ELR (cell line): ENCODE measurements at places on chromosomes 2 and 18.

- no peak for DNase-seq
Observed at GRCh38 chr2:173979751-173980351, 14.7 kb upstream of the SP3 start.

DNA sequence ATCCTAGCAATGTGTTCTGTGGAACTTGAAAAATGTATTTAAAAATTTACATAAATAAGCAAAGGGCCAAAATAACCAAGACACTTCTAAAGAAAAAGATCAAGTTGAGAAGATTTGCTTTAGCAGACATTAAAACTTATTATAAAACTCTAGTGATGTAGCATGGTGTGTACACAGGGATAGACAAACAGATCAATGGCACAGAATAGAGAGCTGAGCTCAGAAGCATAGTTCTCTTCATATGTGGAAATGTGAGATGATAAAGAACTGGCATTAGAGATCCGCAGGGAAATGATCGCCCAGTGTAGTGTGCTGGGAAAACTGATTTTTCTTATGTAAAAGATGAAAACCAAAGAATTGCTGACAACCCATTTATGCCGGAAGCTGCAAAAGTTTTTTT lies 39.4 kb downstream of the SERPINB8 start:
- no peak for DNase-seq

GRCh38 chr2:65708086-65708485 lies 275.7 kb upstream of the SPRED2 start:
- DNase-seq = peak; percentile 2

DNA sequence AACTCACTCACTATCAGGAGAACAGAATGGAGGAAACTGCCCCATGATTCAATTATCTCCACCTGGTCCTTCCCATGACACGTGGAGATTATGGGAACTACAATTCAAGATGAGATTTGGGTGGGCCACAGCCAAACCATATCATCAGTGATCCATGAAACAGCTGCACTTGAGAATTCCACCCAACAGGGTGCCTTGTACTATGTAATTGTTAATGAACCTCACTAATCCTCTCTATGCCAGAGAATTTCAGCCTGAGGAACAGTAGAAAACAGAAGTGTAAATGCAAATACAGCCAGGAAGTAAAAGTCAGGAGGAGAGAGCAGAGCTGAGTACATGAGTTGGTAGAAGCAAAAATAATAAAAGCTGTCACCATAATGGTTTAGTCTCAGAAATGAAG lies 261.4 kb downstream of the EPHA4 start:
- no peak for DNase-seq

DNA sequence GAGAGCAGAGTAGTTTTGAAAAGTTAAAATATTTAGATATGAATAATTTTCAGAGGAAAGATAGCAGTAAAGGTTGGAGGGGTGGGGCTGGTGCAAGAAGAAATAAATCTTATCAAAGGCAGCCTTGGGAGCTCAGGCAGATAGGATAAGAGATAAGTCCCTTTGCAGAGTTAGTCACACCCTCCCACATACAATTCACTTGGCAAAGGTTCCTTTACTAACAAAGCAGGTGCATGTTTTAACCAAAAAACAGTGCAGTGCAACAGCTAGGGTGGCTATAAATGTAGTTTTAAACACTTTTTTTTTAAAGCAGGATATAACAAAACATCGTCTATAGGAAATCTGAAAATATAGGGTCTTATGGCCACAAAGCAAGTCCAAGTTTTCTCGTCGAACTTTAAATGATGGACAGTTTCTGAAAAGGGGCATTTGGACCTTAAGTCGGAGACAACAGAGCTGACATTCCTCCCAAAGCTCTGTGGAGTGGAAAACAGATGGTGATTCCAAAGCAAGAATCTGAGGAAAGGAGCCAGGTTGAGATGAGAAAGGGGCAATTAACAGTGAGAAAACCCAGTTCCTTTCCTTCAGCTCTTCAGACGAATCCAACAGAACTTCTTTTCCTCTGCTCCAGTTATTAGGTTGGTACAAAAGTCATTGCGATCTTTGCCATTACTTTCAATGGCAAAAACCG lies 53.0 kb downstream of the EPHA4 start:
- no peak for DNase-seq

- peak; percentile 49 for DNase-seq
Observed at GRCh38 chr2:148660999-148661398, 16.4 kb downstream of the EPC2 start.

DNA sequence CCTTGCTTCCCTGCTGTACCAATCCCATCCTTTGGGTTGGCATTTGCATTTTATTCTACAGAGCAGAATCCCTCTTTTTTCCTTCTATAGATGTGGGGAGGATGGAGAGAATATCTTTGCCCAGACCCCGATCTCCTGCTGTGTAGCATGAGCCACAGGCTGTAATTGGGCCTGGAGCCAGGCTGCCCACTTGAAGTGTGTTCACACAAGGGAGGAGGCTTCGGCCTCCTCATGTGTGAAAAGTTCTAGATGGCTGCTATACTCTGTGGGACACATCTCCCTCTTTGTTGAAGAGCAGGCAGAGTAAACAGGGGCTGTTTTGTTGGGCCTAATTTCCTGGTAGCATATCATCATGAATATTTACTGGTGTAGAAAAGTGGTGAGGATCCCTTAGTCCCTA lies 126.3 kb downstream of the XRCC5 start:
- DNase-seq = no peak

DNA sequence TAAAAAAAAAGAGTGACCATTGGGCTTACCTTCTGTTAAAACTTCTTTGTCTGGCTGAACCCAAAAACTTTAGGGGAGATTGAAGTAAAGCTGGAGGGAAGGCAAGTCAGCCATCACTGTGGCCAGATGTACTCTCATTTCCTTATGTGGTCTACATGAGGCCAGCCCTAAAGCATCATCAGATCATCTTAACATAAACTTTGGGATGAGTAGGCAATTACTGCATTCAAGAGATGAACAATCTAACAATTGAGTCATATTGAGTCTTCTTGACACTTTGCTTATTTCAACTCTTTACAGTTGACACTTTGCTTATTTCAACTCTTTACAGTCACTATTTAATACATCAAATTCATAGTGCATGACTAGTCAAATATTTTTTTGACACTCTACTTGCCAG lies 155.6 kb downstream of the QPCT start:
- peak; percentile 88 for DNase-seq

- no peak for DNase-seq
Observed at GRCh38 chr2:197517150-197517549, 1.3 kb downstream of the MOB4 start.

GRCh38 chr2:127516041-127516762 lies 10.1 kb downstream of the IWS1 start:
- no peak for DNase-seq

DNA sequence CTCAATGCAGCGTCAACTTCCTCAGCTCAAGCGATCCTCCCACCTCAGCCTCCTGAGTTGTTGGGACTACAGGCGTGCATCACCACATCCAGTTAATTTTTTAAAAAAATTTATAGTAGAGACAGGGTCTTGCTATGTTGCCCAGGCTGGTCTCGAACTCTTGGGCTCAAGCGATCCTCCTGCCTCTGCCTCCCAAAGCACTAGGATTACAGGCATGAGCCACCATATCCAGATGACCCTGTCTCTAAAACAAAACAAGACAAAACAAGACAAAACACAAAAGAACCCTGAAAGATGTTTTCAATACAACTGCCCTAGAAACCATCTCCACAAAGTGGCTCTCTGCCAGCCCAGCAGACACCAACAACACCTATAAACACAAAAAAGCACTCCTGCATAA lies 31.4 kb downstream of the ANKRD29 start:
- DNase-seq = no peak

- peak; percentile 71 for DNase-seq
Observed at GRCh38 chr18:9516437-9517064, 41.2 kb downstream of the RALBP1 start.

- DNase-seq = no peak
Observed at GRCh38 chr18:4394700-4395099, 60.4 kb downstream of the DLGAP1 start.

- no peak for DNase-seq
Observed at GRCh38 chr18:3872641-3873040, 422.7 kb downstream of the TGIF1 start.

DNA sequence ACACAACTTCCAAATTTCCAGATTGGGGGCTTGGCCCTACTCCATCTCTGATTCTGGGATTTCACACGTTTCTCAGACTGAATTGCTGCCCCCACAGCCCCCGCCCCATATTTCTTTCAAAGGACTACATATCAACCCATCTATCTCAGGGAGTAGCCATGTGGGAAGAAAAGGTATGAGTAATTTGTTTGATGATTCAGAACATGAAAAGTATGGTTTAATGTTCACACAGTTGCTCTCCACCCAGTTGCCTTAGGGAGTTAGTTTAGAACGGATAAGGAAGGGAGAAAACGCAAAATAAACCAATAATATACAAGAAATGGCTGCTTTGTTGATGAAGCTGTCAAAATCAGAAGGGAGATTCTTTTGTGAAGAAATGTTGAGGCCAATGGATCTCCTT lies 145.1 kb downstream of the PIEZO2 start:
- DNase-seq = peak; percentile 58

GRCh38 chr2:212692466-212692865 lies 153.9 kb upstream of the ERBB4 start:
- no peak for DNase-seq

GRCh38 chr2:215171796-215172195 lies 33.4 kb upstream of the ABCA12 start:
- DNase-seq = no peak

GRCh38 chr2:39215545-39215944 lies 28.2 kb downstream of the CDKL4 start:
- DNase-seq = no peak

DNA sequence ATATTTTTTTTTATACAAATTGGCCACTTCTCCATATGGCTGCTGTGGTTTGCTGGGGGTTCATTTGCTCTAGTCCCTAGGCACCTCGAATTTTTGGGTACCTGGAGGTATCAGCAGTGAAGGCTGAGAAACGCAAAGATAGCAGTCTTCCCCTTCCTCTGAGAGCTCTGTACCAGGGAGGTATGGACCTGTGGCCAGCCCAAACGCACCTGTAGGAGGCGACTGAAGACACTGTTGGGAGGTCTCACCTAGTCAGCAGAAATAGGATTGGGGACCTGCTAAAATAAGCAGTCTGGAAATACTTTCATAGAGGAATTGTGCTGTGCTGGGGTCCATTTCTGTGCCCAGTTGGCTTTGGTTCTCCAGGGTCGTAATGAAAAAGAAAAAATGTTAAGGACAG lies 292.2 kb upstream of the CYP26B1 start:
- no peak for DNase-seq

GRCh38 chr2:15119722-15120175 lies 441.4 kb downstream of the NBAS start:
- DNase-seq = no peak

- no peak for DNase-seq
Observed at GRCh38 chr2:26290001-26290400, 45.3 kb downstream of the HADHB start.

DNA sequence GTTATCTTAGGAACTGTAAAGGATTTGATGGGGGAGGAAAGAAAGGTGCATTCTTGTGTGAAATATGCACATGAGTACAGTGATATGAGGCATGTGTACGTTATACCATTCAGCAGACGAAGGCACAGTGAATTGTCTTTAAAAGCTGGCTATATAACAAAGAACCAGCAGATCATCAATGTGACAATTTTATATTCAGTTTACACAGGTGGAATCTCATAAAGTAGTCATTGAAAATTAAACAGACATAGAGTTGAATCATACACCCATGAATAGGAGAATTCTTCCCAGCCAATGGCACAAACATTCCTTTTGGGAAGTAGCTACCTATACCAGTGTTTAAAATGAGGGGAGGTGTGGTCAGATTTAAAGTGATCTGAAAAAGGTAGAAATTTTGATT lies 470.3 kb downstream of the DSC3 start:
- no peak for DNase-seq

- no peak for DNase-seq
Observed at GRCh38 chr2:30445266-30445821, 1.7 kb upstream of the LCLAT1 start.

- peak; percentile 4 for DNase-seq
Observed at GRCh38 chr2:220811115-220811514, 761.0 kb downstream of the EPHA4 start.

DNA sequence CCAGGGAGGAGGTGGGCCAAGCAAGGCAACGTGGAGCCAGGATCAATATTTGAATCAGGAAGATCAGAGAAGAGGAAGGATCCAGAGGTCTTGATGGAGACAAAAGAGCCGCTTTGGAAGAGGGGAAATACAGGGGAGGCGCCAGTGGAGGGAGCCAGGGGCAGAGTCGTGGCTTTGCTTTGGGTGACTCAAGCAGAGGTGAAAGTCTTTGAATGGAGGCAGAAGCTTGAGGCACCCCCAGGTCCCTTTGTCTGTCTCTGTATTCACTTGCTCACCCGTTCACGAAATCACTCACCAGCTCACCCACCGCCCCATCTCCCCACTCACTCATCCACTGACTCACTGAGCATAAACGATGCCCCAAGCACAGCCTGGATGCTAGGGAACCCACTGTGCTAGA lies 134.1 kb downstream of the ACOXL start:
- no peak for DNase-seq

GRCh38 chr2:25437881-25438662 lies 96.3 kb upstream of the DNMT3A start:
- no peak for DNase-seq

DNA sequence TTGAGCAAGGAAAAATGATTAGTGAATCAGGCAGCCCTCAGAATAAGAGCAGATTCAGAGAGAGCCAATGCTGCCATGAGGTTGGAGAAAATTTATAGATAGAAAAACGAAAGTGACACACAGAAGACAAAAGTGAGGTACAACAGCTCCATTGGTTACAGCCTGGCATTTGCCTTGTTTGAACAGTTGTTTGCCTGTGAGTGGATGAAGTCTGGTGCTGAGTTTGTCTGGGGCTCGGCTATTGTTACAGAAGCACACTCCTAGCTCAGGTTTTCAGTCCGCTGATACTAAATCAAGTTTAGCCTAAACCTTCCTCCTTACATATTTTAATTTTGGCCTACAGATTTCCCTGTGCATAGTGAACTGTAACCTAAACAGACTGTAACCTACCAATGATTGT lies 387.8 kb upstream of the RAB12 start:
- DNase-seq = no peak

GRCh38 chr2:217969588-217969987 lies 33.2 kb downstream of the TNS1 start:
- DNase-seq = no peak

DNA sequence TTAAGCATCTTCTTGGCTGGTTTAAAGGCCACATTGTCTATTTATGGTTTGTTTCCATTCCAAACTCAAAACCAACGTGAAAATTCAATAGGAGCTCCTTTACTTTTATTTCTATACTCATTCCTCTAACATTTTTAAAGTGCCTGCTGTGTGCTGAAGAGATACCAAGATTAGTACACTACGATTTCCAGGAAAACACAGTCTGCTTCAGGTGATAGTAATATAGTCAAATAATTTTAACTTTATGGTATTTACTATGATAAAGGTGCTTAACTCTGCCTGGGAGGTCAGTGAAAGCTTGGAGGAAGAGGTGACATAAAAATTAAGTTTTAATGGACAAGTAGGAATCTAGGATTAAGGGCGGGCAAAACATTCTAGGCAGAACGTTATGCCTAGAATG lies 121.4 kb downstream of the KIAA1328 start:
- no peak for DNase-seq

GRCh38 chr2:233832414-233832813 lies 21.9 kb downstream of the HJURP start:
- DNase-seq = peak; percentile 41

- no peak for DNase-seq
Observed at GRCh38 chr18:48645427-48646002, 106.7 kb downstream of the CTIF start.
